Progenitor cell of endocrine pancreas (in vitro differentiated cells): ENCODE measurements at places on chromosomes 1 and 21.

DNA sequence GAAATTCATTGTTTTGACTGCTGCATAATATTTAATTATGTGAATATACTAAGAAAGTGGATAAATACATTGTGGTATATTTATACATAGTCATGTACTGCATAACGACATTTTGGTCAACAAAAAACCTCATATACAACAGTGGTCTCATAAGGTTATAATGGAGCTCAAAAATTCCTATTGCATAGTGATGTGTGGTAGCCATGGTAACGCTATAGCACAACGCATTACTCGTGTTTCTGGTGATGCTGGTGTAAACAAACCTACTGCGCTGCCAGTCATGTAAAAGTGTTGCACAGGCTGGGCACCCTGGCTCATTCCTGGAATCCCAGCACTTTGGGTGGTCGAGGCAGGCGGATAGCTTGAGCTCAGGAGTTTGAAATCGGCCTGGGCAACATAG, 52.6 kb upstream of the NHLH2 start:
- no peak for DNase-seq

DNA sequence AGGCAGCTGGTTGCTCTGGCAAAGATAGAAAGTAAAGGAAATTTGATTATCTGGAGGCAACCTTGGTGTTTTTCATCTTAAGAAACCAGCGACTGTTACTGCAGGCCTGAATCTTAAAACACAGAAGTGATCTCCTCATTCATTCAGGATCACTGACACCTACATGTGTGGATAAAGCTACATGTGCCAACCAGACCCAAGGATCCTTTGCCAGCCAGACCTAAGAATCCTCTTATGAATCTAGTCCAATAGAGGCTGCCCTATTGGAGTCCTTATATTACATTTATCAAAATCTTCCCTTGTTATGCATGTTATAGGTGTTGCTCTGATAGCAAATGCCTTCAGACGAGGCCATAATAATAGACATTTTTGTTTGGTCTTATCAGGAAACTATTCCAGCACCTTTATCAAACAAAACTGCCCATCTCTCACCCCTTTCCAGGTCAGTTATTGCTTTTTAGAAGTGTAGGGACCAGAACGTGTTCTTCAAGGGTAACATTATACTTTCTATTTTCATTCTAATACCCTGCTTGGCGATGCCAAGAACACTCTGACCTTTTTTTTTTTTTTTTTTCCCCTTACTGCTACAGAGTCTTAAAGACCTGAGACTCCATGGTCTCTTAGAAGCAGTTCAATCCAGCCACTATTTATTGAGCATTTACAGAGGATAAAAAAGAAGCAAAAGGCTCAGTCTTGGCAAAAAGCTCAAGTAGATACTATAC, 175.5 kb upstream of the PTBP2 start:
- DNase-seq: no peak

DNA sequence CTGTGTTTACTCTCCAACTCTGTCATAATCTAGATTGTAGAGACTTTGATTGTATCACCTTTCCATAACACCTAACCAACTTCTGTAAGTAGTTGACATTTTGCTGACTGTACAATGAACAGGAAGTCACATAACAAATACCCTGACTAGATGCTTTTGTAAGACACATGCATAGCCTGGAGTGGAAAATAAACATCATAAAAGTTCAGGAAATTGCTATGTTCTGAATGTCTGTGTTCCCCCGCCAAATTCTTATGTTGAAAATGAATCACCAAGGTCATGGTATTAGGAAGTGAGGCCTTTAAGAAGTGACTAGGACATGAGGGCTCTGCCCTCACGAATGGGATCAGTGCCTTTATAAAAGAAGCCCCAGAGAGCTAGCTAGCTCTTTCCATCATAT, 40.4 kb upstream of the ZSWIM5 start:
- DNase-seq: no peak

- DNase-seq: no peak
These were observed 91.1 kb upstream of the NR5A2 start for GRCh38 chr1:199936441-199936840.

DNA sequence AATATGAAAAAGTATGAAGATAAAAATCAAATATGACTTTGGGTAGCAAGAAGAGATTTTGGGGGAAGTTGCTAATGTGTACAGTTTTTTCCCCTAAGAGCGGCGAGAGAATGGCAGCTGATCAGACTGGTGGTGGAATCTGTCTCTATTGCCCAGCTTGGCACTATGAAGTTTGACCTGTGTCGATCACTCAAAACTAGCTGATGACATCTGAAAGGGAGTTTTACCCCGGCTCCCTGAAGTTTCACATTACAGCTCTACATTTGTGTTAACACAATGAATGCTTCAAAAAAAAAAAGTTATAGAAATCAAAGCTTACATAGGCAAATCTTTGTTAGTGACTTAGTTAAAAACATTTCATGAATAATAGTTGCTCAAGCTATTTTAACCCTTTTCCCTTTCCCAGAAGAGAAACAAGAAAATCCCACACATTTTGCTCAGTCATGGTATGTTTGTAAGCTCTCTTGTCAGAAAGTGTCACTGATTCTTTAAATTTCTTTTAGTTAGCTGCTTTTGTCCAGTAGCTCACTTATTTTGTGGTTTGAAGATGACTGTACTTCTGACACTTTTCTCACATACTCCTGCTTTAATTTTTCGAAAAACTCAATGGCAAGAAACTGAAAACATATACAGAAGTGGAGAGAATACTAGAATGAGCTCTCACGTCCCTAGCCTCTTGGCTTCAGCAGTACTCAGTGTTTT, 41.3 kb downstream of the DYRK1A start:
- no peak for DNase-seq
